Natural killer cell (primary cell): ENCODE measurements at places on chromosomes 2 and 18.

GRCh38 chr2:218894151-218894879 is 13.7 kb downstream of the WNT10A start:
- DNase-seq = peak; percentile 29

DNA sequence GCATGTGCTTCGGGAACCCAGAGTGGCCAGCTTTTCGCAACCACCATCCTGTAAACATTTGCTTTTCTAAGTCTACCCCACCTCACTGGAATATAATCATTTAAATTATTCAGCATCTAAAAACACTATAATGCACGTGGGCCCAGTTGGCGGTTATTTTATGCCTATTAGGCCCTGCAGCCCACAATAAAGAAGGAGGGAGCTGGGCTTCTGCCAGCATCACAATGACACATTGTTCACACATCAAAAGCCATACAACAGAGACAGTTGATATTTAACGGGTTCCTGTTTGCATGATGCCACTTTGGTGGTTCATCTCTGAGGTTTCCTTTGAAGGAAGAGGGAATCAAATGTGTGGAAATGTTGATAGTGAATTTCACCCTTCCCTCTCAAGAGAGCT is 916.0 kb upstream of the CELF4 start:
- no peak for DNase-seq

DNA sequence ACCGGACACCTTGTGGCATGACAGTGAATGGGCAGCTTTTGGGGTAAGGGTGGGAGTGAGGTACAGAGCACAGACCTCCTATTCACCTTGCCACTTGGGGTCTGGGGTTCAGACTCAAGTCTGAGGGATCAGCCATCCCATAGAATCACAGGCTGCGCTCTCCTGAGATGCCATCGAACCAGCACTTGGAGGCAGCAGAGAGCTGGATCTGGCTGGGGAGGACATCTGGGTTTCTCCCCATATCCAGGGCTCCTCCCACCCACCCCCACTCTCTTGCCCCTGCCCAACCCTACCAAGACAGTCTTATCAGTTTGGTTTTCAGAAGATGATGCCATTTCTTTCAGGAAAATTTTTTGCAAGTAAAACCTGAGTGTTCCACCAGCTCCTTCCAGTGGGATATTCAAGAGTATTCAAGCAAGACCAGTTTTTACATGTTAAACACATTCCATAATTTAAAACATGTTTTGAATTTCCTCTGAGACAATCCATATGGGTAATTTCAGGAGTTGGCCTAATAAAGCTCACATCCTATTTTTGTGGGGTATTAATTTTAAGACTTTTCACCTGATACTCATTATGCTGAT is 29.2 kb upstream of the TEX44 start:
- peak; percentile 45 for DNase-seq

DNA sequence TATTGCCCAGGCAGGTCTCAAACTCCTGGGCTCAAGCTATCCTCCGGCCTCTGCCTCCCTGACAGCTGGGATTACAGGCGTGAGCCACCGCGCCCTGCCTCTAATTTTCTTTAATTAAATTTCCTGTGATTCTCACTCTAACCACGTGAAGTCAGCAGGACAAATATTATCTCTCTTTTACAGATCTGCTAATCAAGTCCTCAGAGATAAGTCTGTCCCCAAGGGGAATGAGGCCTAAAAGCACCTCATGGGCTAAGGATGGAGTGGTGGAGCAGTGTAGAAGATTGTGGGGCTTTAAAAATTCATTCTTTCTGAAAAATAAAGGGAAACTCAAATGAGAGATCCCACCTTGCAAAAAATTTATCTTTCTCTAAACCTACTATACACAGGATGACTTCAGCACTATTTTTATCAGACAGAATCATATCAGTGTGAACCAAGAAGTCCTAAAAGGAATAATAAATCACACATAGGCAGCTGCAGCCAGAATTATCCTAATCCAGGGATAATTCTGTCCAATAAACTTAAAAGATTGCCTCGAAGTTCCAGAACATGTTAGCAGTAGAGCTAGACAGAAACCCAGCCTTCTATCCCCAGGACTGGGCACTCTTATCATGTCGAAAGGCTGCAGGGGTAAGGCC is 38.3 kb upstream of the BMPR2 start:
- DNase-seq = no peak

DNA sequence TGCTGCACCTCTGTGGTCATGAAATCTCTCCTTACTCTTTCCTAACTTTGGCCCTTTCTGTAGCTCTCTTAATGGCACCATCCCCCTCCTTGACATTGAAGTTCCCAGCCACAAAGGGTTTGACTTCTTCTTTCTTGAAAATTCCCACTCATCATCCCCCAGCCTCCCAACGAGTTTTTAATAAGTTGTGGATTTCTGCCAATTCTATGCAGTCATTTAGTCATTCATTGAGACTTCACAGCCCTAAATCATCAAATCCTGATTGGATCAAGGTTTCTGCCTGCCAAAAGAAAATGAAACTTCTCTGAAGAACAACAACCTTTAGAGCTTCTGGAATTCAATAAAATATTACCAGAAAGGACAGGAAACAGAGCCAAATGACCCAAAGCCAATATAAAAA is 354.3 kb downstream of the CLIP4 start:
- DNase-seq = no peak

GRCh38 chr2:172845028-172845630 is 109.5 kb downstream of the RAPGEF4 start:
- DNase-seq = no peak

GRCh38 chr2:2662037-2662846 is 331.2 kb upstream of the MYT1L start:
- DNase-seq = no peak

DNA sequence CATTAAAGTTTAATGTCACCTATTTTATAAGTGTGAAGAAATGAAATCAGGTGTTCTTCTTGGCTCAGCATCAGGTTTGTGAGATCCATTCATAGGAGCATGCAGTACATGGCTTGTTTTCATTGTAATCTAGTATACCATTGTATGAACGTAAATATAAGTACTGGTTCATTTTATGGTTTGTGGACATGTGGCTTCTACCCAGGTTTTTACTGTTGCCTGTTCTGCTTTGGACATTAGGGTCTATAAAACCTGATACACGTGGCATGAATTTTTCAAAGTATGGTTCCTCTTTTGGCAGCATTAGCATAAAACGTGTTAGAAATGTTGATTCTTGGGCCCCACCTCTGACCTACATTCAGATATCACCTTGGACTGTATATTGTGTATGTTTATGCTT is 175.5 kb downstream of the PRPF40A start:
- no peak for DNase-seq

DNA sequence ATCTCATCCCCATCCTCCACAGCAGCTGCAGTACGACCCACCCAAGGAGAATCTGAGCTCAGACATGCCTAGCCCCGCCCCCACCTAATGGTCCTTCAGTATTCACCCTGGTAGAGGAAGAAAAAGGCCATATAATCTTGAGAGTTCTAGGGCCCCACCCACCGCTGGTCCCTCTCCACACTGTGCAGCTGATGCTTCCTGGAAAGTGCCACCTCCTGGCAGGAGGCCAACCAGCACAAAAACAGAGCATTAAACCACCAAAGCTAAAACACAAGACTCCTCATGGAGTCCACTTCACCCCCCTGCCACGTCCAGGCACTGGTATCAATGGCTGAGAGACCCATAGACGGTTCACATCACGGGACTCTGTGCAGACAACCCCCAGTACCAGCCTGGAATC is 40.7 kb downstream of the MC4R start:
- no peak for DNase-seq

GRCh38 chr2:119809339-119810048 is 49.8 kb downstream of the PTPN4 start:
- no peak for DNase-seq

GRCh38 chr18:46485675-46486194 is 171.3 kb downstream of the LOXHD1 start:
- DNase-seq = no peak

- no peak for DNase-seq
Observed at GRCh38 chr2:239257511-239257937, 143.3 kb downstream of the HDAC4 start.

DNA sequence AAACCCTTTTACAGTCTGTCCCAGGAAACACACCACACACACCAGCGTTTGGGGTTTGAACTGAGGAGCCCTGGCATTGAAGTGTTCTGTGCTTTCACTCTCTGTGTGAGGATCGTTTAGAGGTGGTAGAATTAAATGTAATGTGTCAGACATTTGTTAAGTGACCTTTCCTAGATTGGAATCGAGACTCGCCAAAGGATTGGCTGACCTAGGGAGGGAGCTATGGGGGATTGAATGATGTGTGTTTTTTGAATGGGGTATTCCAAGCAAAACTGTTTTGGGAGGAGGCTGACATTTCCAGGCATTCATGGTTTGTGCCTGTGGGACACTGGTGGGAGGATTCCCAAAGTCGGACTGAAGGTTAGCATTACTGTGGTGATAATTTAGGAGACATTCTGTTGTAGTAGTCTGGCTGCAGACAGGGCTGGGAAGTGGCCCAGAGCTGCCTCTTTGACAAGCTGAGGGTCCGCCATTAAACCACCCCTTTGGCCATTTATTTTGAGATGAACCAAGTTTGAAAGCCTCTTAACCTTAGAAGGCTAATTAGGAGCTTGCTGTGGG is 1.7 kb downstream of the MYO1B start:
- no peak for DNase-seq

- no peak for DNase-seq
Observed at GRCh38 chr2:52077159-52077558, 1045.2 kb upstream of the NRXN1 start.

DNA sequence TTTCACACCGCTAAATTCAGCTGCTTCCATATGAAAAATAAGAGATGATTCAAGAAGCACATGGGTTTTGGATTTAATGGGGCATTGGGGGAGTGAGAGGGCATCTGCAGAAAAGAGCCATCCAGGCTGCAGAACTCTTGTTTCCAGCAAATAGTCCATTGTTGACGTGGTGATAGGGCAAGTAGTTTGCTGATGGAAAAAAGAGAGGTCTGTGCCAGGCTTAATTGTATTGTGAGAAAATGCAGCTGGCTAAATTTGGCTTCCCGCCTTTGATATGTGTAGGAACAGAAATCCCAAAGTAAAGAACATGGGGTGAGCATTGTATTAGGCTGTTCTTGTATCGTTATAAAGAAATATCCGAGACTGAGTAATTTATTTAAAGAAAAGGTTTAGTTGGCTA is 199.5 kb downstream of the SETBP1 start:
- DNase-seq = no peak

GRCh38 chr2:113858764-113859163 is 31.1 kb upstream of the ACTR3 start:
- no peak for DNase-seq

- DNase-seq = no peak
Observed at GRCh38 chr2:211944572-211944971, 594.0 kb downstream of the ERBB4 start.

GRCh38 chr2:235263205-235264120 is 230.4 kb upstream of the AGAP1 start:
- DNase-seq = no peak

DNA sequence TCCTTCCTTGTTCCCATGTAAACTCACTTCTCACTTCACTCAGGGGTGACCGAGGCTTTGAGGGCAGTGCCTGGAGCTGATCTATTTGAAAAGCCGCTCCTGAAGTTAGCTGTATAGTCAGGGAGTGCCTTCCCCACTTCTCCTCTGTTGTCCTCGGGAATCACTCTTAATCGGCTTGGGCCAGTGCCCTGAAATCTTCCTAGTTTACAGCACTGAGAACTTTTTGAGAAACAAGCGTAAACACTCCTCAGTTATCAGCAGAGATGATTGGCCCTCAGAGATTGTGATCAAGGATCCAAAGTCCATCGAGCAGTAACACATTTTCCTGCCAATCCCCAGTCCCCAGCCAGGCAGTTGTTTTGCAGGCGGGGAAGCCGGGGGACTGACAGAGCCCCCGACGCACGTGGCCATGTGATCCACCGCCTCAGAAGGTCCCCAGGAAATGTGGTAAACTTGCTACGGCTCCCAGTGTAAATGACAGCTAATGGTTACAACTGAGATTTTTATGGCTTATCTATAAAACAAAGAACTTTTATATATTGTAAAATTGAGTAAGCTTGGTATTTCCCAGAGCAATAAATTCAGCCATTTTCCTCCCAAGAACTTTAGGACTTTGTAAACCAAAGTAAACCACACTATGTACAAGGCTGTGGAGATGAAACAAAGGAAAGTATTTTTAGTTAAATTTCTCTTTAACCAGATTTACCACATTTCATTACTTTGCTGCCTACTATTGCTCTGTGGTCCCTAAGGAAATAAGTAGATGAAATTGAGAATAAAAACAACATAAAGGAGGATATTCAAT is 53.5 kb downstream of the C18orf63 start:
- no peak for DNase-seq

DNA sequence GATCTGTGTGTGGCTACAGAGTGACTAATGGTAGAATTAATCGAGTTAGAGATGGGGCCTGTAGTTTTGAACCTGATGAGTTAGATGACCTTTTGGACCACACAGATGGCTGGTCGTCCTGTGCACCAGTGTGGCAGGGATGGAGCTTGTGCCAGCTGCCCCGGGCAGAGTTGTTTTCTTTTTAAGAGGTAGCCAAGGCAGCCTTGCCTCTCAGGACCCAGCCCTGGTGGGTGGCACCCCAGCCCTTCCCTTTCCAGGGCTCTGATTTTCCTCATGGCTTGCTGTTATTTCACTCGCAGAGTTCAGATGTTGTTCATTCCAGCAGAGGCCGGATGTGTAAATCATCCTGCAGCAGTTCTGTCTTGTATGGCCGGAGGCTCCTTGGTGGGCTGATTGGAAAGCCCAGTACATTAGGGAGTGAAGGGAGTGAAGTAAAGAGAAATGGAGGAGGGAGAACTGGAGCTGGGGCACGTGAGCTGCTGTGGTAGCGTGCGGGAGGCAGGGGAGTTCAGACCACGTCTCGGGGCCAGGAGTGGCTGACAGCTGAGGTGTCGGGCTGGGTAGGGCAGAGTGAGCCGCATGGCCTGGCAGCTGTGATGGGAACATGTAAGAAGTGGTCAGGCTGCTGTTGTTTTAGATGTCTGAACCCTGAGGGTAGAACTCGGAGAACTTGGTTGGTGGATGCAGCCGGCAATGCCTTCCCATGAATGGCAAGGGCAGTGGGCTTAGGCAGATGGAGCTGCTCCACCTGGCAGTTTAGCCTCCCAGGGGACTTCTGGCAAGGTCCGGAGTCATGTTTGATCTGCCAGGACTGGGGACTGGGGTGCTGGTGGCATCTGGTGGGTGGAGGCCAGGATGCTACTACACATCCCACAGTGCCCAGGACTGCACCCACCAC is 28.8 kb downstream of the ASAP2 start:
- no peak for DNase-seq

DNA sequence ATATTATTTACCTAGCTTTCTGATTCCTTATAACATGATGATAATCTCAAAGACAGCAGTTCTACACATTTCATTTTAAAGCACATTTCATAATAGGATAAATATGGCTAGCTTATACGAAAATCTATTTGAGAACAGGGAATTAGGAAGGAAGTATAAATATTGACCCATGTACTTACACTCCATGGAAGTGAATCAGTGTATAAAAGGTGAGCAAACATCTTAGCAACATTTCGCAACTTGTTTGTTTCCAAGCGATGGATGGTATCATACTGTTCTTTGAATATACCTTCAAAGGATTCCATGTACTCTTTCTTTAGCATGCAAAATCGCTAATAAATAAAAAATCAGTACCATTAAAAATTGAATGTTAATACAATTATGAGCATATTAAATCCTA is 53.1 kb downstream of the CWC22 start:
- DNase-seq = no peak

GRCh38 chr2:219962801-219963200 is 335.4 kb downstream of the SLC4A3 start:
- no peak for DNase-seq
